ENCODE measurements at places on chromosomes 2 and 18.

GRCh38 chr2:85423525-85423924 lies 5.0 kb downstream of the SH2D6 start:
- DNase-seq = no peak

DNA sequence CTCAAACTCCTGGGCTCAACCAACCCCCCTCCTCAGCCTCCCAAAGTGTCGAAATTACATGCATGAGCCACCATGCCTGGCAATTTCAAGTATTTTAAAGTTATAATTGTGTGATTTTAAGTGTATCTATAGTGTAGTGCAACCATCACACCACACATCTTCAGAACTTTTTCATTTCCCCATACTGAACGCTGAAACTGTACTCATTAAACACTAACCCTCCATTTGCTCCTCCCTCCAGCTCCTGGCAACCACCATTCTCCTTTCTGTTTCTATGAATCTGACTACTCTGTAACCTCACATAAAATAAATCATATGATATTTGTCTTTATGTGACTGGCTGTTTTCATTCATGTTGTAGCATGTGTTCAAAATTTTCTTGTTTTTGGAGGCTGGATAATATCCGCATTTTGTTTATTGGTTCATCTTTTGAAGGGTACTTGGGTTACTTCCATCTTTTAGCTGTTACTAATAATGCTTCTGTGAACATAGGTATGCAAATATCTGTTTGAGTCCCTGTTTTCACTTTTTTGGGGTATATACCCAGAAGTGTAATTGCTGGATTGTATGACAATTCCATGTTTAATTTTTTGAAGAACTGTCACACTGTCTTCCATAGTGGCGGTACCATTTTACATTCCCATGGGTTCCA lies 188.2 kb downstream of the PLCL1 start:
- no peak for DNase-seq

DNA sequence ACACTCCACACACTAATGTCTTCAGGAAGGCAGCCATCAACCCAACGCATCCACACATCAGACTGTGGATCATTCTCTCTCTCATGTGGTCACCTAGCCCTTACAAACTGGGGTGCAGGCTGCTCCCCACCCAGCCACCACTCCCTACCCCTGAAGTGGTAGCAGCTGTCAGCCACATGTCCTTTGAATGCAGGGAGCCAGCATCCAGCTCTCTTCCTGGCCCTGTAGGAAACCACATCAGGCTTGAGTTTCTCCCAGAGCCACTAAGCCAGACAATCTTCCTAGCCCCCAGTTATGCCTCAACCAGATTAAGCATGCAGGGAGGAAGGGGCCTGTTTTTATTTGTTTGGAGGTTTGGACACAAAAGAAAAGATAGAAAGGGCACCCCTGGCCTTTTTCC lies 52.8 kb upstream of the SPP2 start:
- no peak for DNase-seq

DNA sequence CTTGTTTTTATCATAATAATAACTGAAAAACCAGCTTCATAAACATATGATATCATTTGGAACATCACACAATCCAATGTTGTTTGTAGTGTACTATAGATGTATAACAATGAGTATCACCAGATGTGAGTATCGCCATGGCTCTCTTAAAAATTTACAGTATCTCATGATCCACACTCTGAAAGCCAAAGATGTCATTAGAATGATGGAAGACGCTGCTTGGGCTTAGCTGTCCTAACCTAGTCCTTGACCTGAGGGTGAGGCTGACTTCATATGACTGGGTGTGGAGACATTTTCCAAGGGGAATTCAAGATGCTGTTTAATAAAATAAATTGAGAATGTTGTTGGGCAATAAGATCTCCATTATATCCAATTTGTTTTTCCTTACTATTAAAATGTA lies 242.6 kb downstream of the RIT2 start:
- no peak for DNase-seq

- DNase-seq = no peak
These were observed 8.2 kb downstream of the SRSF7 start for GRCh38 chr2:38742797-38743559.

GRCh38 chr18:27712066-27712465 lies 464.9 kb downstream of the CDH2 start:
- no peak for DNase-seq

- DNase-seq = no peak
These were observed 176.2 kb downstream of the RNF144A start for GRCh38 chr2:7093376-7093775.

DNA sequence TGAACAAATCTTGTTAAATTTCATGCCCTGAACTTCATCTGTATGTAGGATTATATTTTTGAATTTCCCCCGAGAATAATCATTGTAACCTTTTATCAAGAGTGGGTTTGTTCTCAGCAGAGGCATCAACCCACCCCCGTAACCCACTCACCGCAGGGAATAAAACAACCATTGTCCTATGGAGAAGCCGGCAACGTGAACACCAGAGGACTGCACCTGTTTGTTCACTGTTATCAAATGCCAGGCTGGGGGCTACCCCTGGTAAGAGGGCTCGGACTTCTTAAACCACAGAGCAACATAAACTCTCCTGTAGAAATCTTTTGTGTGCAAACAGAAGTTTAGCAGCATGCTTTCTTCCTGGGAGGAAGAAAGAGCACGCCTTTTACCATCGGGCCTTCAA lies 610.4 kb downstream of the ERBB4 start:
- no peak for DNase-seq

- no peak for DNase-seq
These were observed 441.5 kb downstream of the MTX2 start for GRCh38 chr2:176710657-176711186.

GRCh38 chr2:221554769-221555493 lies 17.2 kb downstream of the EPHA4 start:
- DNase-seq = no peak

DNA sequence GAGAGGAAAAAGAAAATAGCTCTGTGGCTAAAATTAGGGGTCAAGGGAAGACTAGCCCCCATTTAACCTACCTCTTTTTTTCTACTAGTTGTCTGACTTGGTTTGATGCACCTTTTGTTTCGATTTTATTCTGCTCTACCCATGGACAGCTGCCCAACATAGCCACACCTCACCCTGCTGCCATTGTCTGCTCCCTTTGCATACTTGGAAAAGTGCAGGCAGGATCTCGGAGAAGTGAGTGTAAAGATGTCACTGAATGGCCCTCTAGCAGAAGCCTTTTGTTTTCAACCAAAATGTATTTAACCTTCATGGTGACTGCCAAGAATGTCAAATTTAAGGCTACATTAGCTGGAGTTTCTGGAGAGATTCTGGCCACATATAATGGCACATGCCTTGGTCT lies 62.9 kb downstream of the SETBP1 start:
- no peak for DNase-seq

- no peak for DNase-seq
These were observed 17.5 kb upstream of the CCL20 start for GRCh38 chr2:227796045-227796711.

- no peak for DNase-seq
These were observed 9.3 kb upstream of the NPAS2 start for GRCh38 chr2:100810603-100811145.

- no peak for DNase-seq
These were observed 19.1 kb downstream of the MAPRE2 start for GRCh38 chr18:35060122-35060815.

- DNase-seq = no peak
These were observed 112.5 kb upstream of the OTOS start for GRCh38 chr2:240252872-240253511.

GRCh38 chr2:189580658-189581353 lies at the start of gene SLC40A1:
Gene SLC40A1, minus strand, starts transcription at chr2:189580786. Its CDS starts 326 bp downstream, at chr2:189580460.
- DNase-seq = peak; percentile 35

GRCh38 chr18:56509656-56510055 lies 128.7 kb downstream of the TXNL1 start:
- DNase-seq = no peak

DNA sequence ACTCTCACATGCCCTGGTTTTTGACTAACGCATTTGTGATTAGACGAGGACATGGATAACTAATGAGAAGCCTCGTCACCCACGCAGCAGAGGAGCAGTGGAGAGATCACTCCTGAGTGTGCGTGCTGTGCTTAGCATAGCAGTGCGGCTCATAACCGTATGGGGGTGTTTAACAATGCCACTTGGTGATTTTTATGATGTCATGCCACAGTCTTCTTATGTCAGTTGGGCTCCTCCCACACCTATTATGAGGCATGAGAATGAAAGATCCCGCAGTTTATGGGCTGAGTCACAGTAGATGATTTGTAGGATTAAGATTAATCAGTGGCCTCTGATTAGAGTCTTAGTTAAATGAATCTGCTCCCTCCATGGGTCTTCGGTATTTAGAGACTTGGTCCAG lies 2.5 kb upstream of the SMIM21 start:
- DNase-seq = no peak

DNA sequence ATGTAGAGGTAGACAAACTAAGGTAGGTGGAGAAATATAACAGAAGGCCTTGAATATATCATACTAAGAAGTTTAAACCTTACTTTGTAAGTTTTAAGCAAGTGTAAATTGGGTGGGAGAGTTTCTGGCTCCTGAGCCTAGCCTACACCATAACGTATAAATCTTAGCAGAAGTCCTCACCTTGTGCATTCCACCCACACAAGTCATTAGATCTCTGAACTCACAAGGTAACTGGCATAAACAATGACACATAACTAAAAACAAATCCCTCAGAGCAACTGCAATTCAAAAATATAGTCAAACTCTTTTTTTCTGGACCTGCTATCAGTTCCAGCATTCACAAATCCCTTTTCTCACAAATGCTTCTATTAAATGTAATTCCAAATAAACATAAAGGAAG lies 9.4 kb downstream of the REV1 start:
- DNase-seq = no peak

DNA sequence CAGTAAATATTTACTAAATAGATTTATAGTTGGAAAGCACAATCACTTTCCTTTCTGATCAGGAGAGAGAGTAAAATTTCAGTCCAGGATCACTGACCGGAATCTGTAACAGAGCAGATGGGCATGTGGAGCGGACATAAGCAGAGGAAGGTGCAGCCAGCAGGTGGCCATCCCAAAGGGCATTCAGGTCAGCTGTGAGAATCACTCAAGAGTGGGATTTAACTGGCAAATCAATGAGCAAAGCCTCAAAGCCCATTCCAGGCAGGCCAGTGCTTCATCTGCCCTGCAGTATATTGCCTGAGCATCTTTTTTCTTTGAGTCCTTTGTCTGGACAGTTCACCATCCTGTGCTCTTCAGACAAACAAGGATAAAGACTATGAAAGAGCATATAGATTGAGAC lies 166.4 kb upstream of the SLC14A2 start:
- DNase-seq = no peak

GRCh38 chr2:22454826-22455485 lies 930.0 kb upstream of the KLHL29 start:
- no peak for DNase-seq

- no peak for DNase-seq
These were observed 7.0 kb upstream of the DRC1 start for GRCh38 chr2:26394694-26395093.

DNA sequence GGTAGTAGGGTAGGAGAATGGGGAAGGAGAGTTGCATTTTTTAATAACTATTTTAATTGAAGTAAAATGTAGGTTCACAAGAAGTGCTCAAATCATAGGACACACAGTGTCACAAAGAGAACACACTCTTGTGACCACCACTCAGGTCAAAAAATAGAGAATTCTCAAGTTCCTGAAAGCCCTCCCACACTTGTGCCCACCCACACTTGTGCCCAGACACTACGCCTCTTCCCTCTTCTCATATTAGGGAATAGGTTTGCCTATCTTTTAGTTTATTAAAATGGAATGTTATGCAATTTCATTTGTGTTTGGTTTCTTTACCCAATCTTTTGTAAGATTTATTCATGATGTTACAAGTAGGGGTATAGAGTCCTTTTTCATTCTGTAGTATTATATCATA lies 67.2 kb downstream of the UGGT1 start:
- no peak for DNase-seq

- DNase-seq = no peak
These were observed 308.9 kb upstream of the CCDC68 start for GRCh38 chr18:55268151-55268601.

DNA sequence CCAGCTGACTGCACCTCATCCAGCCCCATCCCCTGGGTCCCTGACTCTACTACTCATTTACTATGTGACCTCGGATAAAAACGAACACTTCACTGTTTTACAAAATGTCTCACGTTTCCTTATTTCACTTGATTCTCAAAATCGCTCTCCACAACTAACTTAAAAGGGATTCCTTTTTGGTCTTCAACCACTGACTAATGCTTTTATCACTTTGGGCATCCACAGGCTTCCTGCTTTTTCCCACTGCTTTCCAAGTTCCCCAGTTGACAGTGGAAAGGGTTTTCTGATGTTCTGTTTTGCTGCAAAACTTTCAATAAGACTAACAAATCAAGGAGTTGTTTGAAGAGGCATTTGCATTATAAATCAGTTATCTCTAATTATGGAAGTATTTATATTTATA lies 24.1 kb downstream of the EIF2AK3 start:
- DNase-seq = no peak

- DNase-seq = no peak
These were observed 76.8 kb downstream of the ALPK2 start for GRCh38 chr18:58552057-58552461.

DNA sequence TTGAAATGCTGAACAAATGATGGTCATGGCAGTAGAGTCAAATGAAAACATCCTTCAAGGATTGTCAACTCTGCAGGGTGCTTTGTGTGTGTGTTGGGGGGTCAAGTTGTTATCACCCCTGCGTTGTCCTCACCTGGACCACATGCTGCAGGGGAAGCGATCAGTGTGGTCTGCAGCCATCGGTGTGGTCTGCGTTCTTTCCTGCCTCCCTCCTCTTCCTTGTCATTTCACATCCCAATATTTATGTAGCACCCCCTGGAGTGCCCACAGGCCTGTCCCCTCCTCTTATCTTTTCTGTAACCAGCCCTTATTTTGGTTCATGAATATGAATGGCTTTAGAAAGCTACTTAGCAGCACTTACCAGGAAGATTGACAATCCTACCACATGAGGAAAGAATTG lies 38.9 kb downstream of the UGP2 start:
- DNase-seq = no peak

GRCh38 chr2:108623616-108624015 lies 89.3 kb downstream of the LIMS1 start:
- no peak for DNase-seq

GRCh38 chr2:34308140-34308539 lies 709.0 kb upstream of the FAM98A start:
- no peak for DNase-seq

- DNase-seq = no peak
These were observed 120.9 kb upstream of the SPATS2L start for GRCh38 chr2:200185628-200186000.

- DNase-seq = no peak
These were observed 80.4 kb upstream of the RAPGEF4 start for GRCh38 chr2:172655091-172655837.
